ENCODE measurements at places on chromosomes 5 and 9.

DNA sequence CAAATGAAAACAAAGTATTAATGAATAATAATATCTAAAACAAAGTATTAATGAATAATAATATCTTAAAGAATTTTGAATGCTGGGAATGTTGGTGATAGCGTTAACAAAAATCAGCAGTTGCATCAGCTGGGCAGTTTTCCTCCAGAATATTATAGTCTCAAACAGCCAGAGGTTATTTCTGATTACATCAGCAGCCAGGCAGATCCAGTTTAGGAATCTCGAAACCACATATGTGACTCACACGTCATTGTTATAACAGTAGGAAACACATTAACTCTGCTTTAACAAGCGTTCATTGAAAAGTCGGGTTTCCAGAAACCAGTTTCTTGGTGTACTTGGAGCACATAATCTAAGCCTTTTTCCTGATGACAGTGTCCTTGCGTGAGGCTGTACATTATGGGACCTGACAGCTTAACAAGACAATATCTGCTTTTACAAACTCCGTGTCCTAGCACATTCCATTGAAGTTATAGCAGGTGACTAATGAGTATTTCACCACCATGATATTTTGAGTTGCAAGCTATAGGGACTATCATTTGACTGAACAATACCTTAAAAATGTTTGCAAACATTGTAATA is 559.5 kb upstream of the KLF4 start:
- peak; percentile 89 for DNase-seq

GRCh38 chr5:68846828-68847227 is 247.0 kb upstream of the SLC30A5 start:
- DNase-seq, result no peak

DNA sequence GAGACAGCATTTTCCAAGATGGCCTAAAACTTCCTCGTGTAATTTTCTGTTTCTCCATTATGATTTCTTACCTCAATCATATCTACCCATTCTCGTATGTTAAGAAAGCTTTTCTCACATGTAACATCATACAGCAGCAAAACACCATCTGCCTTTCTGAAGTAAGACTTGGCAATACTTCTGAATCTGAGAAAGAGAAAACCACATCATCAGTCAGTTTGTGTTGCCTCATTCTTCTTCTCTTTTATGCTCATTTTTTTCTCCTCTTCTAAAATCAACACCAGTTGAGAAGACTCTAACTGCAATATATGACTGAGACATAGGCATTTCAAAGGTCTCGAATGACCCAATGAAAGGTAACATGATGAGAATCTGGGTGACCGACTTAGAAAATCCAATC is 66.0 kb downstream of the RASEF start:
- DNase-seq, result no peak

DNA sequence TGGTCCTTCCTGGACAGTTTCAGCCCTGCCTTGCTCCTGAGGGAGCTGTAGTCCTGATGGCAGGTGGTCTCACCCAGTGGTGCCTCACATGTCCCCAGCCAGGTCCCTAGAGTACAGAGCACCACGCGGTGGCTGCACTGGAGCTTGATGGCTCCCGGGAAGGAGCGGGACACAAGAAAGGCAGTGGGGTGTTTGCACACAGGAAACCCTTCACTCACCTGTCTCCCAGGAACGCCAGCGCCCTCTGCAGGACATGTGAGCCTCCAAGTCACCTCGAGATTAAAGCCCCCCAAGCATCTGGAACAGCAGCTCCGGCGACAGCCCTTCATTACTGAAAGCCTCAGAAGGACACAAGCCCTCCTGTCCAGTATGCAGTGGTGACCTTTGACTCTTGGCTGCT is 19.9 kb upstream of the TMEM250 start:
- no peak for DNase-seq

DNA sequence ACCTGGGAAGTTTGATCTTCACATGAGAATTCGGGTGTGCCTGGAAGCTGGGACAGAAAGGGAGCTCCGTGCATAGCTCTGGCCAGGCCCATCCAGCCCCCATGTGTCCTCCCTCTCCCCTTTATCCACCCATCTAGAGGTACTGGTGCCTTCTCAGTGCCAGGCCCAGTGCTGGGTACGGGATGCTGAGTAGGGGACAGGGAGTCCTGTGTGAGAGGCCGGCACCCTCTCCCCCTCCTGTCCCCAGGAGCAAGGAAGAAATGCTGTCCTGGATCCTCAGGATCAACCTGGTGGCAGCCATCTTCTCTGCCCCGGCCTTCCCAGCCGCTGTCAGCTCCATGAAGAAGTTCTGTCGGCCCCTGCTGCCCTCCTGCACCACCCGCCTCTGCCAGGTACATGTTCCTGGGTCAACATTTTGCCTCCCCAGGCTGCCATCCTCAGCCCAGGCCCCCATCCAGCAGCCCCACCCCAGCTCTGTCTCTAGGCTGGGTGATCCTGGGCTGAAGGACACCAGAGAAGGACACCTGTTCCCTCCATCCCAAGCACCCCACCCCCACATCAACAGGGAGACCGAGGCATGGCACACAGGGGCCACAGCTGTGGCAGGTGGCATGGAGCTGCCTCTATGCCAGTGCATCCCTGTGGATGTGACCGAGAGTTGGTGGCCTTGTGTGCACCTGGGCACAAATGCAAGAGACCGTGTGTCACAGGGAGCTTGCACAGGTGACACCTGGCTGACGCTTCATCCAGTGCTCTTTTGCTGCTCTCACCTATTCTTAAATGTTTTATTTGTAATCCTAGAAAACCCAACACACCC is 43.0 kb downstream of the PSD2 start:
- no peak for DNase-seq

DNA sequence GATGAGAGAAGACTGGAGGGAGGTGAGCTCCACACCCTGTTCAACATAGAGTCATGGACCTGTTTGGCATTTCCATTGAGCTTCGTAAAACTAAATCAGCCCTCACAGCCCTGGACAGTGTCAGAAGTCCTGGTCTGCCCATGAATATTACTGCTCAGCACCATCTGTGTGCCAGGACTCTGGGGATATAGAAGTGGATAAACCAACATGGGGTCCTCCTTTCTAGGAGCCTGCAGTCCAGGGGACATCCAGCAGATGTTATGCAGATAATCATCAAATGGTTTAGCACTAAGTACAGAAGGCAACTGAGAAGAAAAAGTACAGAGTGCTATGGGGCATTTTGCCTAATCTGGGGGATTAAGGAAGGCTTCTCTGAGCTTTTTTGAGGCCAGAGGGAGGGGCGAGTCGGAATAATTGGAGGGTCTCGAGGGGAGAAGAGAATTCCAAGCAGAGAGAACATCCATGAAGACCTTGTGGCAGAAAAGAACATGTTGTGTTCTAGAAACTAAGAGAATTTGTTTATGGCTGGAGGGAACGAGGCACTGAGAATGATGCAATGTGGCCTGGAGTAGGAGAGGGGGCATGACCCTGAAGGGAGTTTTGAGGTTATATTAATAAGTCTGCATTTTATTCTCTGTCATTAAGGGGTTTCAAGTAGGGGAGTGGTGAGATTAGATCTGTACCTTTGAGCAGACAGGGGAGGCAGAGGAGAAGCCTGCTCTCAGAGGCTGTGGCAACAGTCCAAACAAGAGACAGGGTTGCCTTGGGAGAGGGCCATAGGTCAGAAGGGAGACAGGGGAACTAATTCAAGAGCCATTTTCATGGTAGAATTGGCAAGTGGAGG is 63.5 kb upstream of the SLC2A8 start:
- DNase-seq, result no peak

GRCh38 chr9:129934780-129935179 is 99.5 kb downstream of the USP20 start:
- no peak for DNase-seq

GRCh38 chr9:89010526-89011111 is 19.4 kb downstream of the S1PR3 start:
- DNase-seq, result no peak
